ENCODE measurements at places on chromosomes 12 and 14.

DNA sequence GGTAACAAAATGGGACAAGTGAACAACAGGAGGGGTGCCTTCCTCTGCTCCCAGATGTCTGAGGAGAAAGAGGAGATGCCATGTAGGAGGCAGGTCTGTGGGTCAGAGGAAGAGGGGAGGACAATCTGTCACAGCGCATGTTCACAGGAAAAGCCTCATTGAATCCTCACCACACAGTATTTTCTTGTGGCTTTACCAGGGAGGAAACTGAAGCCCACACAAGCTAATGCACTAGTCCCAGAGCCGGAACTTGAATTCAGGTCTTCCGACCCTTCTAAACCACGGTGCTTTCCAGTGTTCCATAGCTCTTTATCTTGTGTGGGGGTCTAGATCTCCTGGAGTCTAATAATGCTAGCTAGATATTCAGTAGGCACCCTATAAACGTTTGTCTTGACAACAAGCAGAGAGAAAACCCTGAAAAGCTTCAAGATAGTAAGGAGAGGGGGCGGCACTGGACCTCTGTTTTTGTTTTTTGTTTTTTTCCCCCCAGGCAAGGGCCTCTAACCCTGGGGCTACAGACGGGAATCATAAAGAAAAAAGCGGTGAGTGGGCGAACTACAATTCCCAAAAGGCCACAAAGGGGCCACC is 371 bp upstream of the SHMT2 start:
- no peak for DNase-seq

DNA sequence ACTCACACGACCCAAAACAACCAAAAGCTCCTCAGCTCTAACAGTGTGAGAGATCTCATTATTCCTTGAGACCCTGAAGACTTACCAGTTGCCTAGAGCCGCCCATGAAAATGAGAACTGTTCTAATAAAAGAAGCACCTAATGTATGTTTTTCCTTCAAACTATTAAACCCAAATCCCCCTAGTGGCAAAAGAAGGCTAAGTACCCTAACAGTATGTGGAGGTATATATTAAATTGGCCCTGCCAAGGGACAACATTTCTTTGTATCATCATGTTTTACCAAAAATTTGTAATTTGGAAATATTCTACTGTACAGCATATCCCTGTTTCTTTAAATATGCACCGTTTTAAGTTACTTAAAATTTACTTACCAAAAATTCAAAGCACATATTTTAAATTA is 38.0 kb upstream of the PPFIA2 start:
- DNase-seq = no peak

- no peak for DNase-seq
These were observed 942 bp downstream of the ATF7IP start for GRCh38 chr12:14366209-14367039.

DNA sequence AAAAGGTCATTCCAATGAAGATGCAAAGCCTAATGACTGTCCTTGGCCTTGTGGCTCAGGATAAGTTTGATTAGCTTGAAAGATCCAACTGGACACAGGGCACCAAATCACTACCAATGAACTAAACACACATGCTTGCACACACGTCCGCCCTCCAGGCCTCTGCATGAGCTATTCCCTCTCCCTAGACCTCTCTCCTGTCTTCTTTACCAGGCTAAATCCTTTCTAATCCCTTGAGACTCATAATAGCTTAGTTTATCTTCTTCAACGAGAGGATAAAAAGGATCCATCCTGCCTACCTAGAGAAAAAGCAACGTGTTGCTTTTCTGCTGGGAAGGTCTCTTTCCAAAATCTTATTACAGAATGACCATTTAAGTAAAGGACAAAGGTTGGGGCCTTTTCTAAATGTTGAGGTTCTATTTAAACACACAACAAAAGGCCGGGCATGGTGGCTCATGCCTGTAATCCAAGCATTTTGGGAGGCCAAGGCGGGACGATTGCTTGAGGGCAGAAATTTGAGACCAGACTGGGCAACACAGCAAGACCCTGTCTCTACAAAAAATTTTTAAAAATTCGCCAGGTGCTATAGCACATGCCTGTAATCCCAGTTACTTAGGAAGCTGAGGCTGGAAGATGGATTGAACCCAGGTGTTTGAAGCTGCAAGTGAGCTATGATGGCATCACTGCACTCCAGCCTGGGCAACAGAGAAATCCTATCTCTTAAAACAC is 22.4 kb downstream of the PXN start:
- no peak for DNase-seq

- DNase-seq = no peak
These were observed 53.4 kb upstream of the PWP1 start for GRCh38 chr12:107632246-107632645.

- DNase-seq = no peak
These were observed 43.6 kb upstream of the VASH1 start for GRCh38 chr14:76717508-76718290.

GRCh38 chr14:23524954-23525353 is 26.6 kb downstream of the ZFHX2 start:
- peak; percentile 63 for DNase-seq

DNA sequence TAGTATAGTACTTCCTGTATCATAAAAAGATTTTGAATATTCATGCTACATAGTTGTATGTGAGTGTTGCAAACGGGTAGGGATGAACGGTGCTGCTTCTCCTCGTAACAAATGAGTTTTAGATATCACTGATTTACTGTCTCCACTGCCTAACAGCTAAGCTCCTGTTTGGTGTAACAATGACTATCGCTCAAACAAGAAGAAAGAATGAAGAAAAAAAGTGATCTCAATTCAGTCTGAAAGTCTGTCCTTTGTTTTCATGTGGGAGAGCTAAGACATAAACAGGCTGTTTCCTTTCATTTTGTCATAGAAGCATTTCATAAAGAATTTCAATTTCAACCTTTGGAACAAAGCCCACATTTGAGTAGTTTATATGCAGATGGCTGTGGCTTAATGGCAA is 26.1 kb upstream of the RTRAF start:
- DNase-seq = no peak

- no peak for DNase-seq
These were observed 190.8 kb downstream of the AACS start for GRCh38 chr12:125255935-125256633.

DNA sequence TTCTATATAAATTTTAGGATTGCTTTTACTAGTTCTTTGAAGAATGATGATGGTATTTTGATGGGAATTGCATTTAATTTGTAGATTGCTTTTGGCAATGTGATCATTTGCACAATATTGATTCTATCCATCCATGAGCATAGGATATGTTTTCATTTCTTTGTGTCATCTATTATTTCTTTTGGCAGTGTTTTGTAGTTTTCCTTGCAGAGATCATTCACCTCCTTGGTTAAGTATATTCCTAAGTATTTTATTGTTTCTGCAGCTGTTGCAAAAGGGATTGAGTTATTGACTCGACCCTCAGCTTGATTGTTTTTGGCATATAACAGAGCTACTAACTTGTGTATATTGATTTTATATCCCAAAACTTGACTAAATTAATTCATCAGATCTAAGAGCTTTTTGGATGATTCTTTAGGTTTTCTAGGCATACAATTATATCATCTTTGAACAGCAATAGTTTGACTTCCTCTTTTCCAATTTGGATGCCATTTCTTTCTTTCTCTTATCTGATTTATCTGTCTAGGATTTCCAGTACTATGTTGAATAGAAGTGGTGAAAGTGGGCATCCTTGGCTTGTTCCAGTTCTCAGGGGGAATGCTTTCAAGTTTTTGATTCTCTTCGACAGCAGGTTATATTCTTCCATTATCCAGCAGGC is 668.1 kb downstream of the SLC16A7 start:
- no peak for DNase-seq

DNA sequence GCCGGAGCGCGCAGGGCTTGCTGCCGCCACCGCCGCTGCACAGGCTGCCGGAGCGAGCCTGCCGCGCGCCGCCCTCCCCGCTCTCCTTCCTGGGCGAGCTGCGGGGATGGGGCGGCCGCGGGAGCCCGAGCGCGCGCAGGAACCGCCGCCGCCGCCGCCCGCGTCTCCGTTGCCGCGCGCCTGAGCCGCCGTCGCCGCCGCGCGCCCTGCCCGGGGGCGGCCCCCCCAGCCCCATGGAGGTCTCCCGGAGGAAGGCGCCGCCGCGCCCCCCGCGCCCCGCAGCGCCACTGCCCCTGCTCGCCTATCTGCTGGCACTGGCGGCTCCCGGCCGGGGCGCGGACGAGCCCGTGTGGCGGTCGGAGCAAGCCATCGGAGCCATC is 352 bp downstream of the PLXNC1 start:
- no peak for DNase-seq

- DNase-seq = no peak
These were observed 531.2 kb upstream of the MGAT4C start for GRCh38 chr12:86787419-86787818.

- DNase-seq = no peak
These were observed 35.5 kb upstream of the FRMD6 start for GRCh38 chr14:51616256-51616655.

DNA sequence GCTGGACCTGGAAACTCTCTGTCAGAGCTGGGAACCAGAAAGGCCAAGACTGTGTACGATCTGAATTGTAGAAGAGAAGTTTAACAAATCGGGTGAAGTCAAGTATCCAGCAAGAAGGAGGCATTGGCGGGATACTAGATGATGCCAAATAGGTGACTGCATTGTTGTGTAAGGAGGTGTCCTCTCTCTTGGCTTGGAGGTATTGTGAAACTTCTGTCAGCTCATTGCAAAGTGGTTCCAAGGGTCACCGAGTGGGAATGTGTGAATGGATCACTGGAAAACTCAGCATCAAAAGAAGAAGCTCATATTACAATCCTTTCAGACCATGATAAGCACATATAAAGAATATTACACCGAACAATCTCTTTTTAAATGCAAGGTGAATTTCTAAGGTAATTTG is 11.7 kb downstream of the NAV3 start:
- DNase-seq = no peak

DNA sequence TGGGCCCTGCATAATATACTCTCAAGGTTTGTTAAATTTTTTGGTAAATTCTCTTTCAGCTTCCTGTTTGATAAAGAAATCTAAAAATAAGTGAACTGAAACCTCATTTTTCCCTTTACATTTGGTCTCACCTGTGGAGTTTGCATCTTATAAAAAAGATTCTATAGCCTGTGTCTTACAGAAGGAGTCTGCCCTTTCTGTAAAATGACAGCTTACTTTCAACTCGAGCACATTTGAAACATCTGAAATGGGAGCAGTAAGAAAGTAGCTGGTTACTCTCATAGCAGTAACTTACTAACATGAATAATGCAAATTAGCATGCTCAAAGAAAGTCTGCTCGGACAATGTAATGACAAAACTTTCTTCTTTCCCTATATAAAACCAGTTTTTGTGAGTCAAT is 155.8 kb downstream of the NELL2 start:
- no peak for DNase-seq

DNA sequence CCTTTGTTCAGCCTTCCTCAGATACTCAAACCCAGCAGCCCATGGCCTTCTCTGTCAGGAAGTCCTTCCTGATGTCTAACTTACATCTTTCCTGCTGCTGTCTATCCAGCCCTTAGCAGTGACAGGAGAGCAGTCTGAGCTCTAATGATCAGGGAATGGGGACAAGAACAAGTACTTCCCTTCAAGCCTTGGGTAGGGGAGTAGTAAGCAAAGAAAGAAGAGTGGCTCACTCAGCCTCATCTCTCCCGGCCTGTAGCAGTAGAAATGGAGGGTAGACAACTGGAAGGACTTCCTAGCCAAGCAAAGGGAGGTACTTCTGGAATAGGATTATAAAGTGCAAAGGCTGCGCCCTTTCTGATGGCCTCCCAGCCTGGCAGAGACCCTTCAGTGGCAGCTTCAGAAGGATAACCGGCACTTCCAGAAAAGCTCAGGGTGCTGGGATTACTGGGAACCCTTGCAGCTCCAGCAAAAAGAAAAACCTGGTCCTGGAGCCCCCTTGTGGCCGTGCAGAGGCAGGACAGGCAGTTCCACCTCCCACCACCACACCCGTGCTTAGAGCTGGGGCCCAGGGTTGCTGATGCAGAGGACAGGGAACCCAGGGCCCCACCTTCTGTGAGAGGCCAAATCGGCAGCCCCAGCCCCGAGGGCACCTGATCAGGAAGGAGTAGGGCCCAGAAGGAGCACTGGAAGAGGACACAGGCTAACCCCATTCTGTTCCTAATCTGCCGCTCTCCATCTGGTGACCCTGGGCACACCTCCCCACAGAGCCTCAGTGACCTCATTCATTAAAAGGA is 12.4 kb upstream of the SMUG1 start:
- DNase-seq = peak; percentile 43
